ENCODE measurements at places on chromosomes 3 and 15.

- DNase-seq, result no peak
Measured at GRCh38 chr3:152230370-152230769, 38.4 kb upstream of the MBNL1 start.

DNA sequence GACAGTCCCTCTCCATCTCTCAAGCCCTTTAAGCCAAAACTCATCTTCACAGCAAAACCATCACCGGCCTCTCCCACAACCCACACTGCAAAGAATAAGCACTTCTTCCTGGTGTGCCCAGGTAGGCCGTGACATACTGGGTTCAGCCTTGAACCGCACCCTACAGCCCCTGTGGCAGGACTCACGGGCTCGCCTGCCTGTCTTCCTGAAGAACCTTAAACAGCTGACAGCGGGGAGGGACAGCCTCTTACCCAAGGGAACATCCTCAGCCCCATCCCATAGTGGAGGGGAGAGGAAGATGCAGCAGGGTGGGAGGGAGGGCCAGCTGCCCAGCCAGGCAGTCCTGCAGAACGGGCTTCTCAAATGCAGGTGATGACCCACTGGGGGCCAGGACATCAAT, 40.2 kb downstream of the TBC1D2B start:
- DNase-seq, result no peak

DNA sequence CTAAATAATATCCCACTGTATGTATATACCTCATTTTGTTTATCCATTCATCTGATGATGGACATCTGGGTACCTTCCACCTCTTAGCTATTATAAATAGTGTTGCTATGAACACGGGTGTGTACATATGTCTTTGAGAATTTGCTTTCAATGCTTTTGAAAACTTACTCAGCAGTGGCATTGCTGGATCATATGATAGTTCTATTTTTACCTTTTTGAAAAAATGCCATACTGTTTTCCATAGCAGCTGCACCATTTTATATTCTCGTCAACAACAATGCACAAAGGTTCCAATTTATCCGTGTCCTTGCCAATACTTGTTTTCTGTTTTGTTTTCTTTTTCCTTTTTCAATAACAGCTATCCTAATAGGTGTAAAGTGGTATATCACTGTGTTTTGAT, 77.1 kb downstream of the PEAK1 start:
- DNase-seq, result no peak

- no peak for DNase-seq
Measured at GRCh38 chr3:195012571-195012970, 258.4 kb downstream of the XXYLT1 start.

DNA sequence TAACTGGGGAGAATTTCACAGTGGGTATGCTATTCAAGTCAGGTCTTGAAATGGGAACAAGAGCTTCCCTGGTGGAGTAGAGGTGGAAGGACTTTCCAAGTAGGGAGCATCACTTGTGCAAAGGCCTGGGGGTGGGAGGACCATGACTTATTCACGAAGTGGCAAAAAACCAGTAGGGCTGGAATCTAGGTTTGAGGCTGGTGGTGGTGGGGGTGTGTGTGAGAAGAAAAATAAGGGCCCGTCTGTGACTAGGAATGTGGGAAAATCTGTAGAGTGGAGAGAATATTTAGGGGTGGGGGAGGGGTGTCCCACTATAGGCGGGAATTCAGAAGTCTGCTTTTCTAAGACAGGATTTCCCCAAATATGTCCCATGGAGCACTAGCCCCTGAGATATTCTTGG, 271.9 kb upstream of the TBL1XR1 start:
- no peak for DNase-seq
